ENCODE measurements at places on chromosomes 7 and 10.

DNA sequence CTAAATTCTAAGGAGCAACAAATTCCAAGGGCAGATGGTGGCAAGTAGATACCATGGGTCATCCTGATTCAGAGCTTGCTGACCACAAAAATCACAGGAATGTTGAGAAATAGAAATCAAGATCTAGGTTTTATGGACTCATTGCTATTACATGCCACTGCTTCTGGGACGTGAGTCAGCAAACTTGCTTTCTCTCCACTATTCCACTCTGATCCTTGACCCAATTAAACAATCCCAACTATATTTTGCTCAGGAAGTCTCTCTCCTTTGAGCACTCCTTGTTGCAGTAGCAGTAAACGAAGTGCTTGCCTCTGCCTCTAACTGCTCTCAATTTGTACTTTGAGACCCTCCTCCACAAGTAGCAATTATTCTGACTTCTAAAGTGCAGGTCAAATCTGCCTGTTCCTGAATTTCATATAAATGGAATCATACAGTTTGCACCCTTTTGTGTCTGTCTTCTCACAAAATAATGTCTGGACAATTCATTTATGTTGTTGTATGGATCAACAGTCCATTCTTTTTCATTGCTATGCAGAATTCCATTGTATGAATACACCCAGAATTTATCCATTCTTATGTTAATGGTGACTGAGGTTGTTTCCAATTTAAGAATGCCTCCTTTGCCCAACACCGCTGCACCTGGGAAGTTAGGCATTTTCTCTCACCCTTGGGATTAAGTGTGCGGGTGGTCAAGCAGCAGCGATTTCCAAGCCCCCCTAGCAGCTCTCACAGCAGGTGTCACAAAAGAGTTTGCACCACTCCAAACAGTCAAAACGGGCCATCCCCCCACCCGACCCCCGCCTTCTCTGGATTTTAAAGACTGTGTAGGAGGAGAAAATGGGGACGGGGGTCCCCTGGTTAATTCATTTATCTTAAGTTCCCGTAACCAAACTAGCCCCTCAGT lies 35.9 kb downstream of the ACSM6 start:
- DNase-seq: peak; percentile 81

DNA sequence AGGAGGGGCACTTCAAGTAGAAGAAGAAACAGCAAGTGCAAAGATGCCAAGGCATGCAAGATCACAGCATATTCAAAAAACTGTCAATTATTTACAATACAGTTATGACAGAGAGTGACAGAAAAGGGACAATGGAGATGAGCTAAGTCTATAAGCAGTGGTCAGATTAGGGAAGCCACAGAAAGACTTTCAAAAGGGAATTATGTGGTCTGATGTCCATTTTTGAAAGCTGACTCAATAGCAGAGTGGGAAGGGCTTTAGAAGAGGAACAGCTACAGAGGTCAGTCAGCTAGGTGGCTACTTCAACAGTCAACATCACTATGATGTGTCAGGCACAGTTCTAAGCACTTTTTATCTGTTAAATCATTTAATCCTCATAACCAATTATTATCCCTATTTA lies 45.2 kb upstream of the SPOCK2 start:
- peak; percentile 39 for DNase-seq

DNA sequence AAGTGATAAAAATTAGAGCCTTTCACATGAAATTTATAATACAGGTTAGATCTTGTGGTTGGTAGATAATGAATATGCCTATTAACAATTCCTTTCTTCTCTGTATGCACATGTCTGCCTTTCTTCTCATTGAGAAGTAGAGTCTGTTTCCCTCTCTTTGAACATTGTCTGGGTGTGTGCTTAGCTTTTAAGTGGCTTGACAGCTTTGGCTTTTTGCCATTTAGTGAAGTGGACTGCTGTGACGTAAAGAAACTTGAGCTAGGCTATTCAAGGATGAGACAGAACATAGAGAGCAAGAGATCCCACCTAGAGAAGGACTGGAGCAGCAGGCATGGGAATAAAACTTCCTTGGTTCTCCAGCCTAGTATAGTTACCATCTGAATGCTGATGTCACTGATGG lies 996.7 kb upstream of the CELF2 start:
- no peak for DNase-seq

DNA sequence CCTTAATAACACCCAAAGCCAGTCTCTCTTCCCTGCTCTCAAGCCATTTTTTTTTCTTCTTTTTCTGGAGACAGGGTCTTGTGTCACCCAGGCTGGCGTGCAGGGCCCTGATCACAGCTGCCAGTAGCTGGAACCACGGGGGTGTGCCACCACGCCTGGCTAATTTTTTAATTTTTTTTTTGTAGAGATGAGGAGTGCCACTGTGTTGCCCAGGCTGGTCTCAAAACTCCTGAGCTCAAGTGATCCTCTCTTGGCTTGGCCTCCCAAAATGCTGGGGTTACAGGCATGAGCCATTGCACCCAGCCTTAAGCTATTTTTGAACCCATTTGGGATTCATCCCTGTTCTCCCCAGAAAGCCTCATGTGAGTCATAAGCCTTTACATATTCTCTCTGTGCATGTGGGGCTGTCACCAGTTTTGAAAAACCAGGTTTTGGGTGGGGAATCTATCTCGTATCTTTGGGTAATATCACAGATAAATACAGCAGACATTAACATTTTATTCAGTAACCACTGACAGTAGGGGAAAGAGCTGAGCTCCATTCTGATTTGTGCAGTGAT lies 15.5 kb downstream of the ZNF487 start:
- no peak for DNase-seq

DNA sequence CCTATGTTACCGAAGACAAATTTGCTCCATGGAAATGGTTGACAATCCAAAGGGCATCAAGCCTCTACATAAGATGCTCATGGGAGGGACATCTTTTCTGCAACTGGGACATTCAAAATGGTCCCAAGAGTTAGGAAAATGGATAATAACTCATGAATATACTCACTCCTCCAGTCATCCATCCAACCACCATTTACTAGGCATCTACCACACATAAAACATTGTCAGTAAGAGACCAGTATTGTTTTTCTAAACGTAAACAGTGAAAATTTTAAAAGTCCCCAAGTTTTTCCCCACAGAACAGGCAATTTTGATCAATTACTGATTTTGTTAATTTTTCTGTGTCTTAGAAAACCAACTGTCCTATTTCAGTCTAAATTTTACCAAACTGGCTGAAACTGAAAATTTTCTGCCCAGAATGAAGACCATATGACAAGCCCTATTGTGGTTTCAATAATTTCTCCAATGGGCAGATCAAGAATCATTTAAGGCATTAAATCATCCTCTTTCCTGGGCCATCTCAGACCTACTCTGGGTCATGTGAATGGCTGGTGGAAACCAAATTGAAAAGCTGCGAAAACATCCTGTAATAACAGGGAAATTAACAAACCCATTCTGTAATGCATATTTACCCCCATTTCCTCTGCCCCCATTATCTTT lies 24.2 kb downstream of the PIK3AP1 start:
- DNase-seq: no peak

DNA sequence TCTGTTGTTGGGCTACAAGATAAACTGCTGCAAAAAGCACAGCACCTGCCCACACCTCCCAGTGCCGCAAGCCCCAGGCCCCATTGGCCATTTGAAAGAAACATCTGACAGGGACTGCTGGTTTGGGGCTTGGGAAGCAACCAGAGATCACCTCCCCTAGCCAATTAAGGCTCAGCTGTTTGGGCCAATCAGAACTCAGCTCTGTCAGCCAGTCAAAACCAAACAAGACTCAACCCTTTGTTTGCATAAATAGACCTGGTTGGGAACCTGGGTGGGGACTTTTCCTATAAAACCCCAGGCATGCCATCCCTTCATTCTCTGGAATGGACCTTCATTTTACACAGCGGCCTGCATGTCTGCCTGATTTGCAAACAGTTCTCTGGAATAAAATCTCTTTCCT lies 17.2 kb upstream of the NME8 start:
- DNase-seq: no peak

DNA sequence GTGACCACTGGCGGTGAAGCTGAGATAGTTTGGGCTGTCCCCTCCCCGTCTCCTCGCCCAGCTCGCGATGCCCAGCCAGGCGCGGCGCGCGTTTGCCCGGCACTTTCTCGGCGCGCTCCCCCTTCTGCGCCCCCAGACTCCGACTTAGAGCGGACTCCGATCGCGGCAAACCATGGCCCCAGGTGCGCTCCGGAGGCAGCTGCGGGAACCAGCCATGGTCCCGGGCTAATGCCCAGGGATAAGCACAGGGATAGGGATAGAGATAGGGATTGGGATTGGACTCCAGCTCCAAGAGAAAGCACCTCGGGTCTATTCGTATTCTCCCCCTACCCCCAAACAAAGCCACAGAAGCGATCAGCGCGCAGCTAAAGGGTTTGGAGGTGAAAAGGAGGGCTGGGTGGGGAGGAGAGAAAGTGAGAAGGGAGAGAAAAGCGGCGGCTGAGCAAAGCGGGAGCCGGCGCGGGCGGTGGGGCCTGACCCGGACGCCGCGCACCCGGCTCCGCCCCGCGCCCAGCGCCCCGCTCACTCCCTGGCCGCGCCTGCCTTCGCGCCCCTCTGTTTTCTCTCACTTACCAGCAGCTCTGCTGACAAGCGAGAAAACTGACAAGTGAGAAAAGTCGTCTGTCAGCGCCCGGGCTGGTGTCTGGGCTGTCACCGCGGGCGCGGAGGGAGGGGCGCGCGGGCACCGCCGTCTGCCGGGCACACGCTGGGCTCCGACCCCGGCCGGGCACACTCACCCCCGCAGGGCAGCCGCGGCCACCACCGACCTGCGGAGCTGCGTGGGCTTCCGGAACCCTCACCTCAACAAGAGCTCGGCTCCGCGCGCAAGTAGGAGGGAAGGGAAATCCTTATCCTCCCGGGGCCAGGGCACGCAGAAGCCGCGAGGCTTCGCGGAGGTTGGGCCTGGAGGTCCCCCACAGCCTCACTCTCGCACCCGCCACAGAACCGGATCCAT lies at the start of gene PDE1C:
TSS of gene PDE1C (minus strand) at position 2 of the 955 bp plus-strand sequence.
- no peak for DNase-seq

DNA sequence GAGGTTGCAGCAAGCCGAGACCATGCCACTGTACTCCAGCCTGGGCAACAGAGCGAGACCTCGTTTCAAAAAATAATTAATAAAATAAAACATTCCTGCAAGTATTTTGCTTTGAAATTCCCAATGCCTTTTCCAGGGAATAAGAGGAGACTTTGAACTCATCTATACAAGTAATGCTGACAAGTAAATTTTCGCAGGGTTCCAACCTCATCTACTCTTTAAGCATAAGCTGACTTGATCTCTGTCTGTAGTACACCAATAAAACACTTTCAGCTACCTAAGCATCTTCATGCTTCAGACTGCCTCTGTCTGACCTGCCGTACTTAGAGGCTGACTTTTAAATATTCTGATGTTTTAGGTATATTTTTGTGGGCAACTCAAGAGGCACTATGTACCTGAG lies 13.7 kb upstream of the BEND7 start:
- DNase-seq: no peak

GRCh38 chr7:121541457-121541856 lies 145.3 kb upstream of the FAM3C start:
- DNase-seq: no peak

DNA sequence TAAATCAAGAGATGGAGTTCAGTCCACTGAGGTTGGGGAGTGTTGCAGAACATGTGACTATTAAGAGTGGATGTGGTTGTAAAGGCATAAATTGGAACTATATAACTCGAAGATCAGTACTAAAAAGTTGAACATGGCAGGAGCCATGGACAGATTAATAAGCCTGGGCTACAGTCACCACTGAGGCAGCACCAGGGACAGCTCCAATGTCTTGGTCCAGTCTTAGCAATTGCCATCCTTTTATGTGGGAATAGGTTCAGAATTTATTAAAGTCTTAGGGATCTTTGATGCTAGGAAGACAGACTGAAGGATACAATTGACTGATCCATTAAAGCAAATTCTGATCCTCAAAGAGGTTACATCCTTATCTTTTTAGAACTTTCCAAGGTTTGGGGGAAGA lies 156.6 kb downstream of the ADRA2A start:
- DNase-seq: no peak

All from HTR-8/SVneo (cell line).